ENCODE measurements at places on chromosomes 5 and 9.

DNA sequence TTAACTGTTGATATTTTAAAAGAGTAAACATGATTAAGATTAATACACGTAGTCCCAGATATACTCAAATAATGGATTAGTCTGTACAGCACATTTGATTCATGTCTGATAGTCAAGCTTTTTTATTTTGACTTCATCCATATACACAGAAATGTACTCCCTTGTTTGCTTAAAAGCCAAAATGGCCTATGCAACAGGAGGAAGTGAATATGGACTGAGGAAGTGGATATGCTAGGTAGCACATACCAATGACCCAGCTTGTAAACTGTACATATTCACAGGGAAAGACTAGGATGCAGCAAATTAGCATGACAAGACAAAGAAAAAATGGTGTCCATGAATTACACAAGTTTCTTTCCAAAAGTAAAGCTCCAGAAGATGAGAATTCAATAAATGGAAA lies 109.7 kb downstream of the CAAP1 start:
- DNase-seq: no peak

DNA sequence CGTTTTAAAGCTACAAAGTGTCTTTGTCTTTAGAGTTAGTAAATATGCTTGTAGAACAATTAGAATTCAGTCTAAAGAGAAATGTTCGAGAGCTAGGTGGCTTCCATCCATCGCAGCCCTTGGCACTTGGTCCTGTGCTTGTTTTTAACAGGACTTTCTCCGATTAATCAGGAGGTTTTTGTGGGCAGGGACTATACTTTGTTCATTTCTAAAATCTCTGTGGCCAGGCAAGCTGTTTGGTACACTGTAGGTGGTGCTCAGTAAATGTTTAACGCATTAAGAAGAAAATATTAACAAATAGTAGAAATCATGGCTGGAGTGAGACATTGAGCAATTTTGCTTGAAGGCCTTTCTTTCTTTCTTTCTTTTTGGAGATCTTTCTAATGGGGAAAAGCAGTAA lies 20.8 kb downstream of the AGXT2 start:
- no peak for DNase-seq

DNA sequence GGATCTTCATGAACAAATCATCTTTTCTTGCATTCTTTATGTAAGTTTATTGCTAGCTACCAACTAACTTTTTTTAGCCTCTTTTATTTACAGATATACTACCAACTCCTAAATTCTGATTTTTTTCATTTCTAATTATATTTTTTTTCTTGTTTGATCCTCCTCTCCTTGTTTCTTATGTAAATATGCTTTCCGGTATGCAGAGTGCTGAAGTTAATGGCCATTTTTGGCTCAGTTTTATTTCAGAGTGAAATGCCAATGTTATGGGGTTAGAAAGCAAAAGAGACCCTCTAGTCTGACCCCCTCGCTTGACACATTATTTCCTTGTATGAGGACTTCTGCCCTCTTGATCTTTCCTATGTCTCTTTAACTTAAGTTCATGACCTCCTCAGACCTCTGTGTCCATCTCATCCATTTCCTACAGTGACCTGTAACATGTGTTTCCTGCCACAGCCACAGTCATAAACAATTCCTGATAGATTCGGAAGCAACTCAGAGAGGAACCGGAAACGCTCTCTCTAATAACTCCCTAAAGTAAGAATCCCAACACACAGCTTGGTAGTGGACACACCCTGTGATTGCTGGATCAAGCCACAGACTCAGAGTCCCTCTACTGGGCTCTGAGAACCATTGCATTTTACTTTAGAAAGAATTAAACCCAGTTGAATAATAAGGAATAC lies 42.9 kb upstream of the AFAP1L1 start:
- DNase-seq: no peak

GRCh38 chr5:110899566-110900412 lies 161.0 kb downstream of the SLC25A46 start:
- no peak for DNase-seq

All from activated naive CD4-positive, alpha-beta T cell treated with anti-CD3 and anti-CD28 coated beads for 36 hours (primary cell).